ENCODE measurements at places on chromosomes 2 and 18.

DNA sequence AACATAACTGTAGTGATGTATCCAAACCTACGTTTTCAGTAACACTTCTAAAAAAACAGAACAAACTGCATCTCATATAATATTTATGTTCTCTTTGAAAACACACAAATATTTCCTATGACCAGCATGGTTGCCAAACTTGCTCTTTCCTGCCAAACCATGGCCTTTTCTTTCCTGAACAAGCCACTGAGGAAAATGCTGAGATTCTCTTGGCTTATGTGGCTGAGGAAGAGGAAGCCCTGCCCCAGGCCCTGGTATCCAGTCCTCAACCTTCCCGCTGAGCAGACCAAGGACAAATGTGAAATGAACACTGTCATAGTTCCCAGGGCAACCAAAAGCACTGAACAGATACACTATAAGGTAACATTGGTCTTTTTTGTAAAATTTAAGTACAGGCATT, 35.9 kb upstream of the NARS1 start:
- DNase-seq = no peak

DNA sequence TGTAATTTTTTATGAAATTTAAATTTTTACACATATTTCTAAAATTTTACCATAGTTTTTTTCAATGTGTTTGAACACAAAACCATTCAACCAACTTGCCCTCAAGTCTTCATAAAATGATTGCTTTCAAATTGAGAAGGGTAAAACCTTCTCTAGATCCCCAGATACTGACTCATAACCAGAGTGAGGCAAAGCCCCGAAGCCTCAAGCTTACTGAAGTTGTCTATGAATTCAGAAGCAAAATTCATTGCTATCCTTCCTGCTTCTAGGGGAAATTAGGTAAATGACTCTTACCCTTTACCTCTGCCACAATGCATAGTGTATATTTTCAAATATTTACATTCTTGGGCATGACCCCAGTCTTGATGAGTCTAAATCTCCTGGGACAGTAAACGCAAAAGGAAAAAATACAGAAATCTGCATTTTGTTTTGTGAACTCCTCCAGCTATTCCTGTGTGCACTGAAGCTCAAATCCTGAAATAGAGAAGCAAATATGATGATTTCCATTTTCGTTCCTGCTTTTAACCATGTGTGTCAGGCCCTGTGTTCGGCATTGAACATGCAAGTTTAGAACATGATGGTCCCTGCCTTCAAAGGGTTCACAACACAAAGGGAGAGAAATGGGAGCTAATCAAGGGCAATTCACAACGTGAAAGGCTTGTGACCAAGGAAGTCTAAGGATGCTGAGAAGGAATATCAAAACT, 246.3 kb downstream of the SUCLG1 start:
- no peak for DNase-seq

- DNase-seq = no peak
These were observed 44.1 kb upstream of the EPAS1 start for GRCh38 chr2:46252891-46253659.

DNA sequence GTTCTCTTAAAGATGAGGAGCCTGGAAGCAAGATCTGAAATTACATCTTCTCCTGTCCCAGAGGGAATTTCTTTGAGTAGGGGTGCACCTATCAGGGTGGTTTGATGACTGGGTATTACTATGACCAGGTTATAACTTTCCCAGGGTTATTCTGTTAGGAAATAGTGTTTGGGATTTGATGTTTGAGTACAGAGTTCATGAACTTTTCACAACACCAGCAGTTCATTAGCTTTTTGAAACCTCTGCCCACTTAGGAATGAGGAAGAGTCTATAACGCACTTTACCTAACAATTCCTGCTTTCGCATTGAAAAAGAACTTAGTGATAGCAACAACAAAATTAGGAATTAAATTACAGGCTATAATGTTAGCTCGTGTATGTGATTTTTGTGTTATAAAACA, 58.6 kb downstream of the ALMS1 start:
- DNase-seq = no peak
